ENCODE measurements at places on chromosomes 11 and 22.
A peak's percentile ranks its signal among the peaks of the same experiment; 100 is the strongest.

- DNase-seq, result no peak
These were observed 47.2 kb upstream of the MMP7 start for GRCh38 chr11:102577723-102578122.

GRCh38 chr11:114959953-114960505, 281.7 kb downstream of the NXPE2 start:
- no peak for DNase-seq

GRCh38 chr22:39466228-39467006, 9.6 kb downstream of the MGAT3 start:
- DNase-seq, result no peak

DNA sequence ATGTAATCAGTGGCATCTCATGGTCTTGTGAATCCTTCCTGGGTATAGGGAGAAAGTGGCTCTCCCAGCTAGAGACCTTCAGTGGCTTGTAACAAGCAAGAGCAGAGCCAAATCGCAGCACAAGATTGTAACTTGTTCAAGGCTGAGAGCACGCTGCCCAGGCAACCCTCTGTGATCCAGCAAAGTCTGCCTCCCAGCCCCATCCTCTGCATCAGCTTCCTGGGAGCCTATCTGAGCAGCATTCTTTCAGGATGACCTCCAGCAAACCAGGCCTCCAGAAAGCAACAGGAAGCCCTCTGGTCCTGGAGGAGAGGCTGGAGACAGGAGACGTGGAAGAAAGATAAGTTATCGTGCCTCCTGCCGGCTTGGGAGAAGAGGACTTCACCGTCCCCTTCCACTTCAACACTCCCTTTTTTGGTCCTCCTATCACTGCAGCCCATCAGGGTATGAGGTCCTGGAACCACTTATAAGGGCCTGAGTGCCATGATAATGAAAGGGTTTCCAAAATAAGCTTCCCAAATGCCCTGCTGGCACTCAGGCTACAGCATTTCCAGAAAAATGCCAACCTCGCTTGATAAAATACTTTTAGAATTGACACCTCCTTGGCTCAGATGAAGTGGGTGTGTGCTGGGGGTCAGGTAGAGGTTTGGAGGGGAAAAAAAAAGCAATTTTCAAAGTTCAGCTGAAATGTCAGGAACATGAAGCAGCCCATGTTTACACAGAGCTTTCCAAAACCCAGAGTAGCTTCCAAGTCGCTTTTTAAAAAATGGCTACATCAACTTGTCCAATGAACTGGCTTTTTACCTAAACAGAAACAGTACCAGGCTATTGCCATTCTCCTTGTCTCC, 80.2 kb downstream of the PLEKHA7 start:
- DNase-seq, result no peak

GRCh38 chr22:45096256-45096907, 67.3 kb upstream of the NUP50 start:
- peak; percentile 29 for DNase-seq

All from T-helper 2 cell treated with Interferon-gamma antibody and Interleukin-4, amounts not matched to agents 5 μg/mL and 100 μg/mL, for 36 hours (primary cell).